NCI-H1436 (cell line): ENCODE measurements at places on chromosomes 2 and 18.

- no peak for DNase-seq
Measured at GRCh38 chr18:27120246-27120645, 64.9 kb downstream of the CHST9 start.

- DNase-seq: no peak
Measured at GRCh38 chr18:43435851-43436250, 158.6 kb upstream of the SYT4 start.

DNA sequence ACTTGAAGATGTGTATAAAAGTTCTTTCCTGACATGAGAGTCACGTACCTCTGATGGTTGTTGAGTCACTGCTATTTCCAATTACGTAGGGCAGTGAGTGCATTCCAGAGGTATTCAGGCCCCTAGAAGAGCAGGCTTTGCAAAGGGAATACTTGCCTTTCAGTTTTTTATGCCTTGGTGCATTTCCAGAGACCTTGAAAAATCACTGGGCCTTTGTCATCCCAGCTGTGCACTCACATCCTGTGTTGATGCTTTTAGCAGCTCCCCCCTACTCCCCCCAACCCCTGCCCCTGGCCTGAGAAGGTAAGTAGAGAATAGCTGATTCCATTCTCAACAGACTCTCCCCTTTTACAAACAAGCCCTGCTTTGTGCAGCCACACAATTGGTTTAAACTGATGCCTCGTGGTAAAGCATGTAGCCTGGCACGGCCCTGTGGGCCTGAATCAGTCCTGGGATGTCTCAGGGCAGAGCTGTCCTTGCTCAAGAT is 174.2 kb downstream of the PRPF40A start:
- DNase-seq: no peak

DNA sequence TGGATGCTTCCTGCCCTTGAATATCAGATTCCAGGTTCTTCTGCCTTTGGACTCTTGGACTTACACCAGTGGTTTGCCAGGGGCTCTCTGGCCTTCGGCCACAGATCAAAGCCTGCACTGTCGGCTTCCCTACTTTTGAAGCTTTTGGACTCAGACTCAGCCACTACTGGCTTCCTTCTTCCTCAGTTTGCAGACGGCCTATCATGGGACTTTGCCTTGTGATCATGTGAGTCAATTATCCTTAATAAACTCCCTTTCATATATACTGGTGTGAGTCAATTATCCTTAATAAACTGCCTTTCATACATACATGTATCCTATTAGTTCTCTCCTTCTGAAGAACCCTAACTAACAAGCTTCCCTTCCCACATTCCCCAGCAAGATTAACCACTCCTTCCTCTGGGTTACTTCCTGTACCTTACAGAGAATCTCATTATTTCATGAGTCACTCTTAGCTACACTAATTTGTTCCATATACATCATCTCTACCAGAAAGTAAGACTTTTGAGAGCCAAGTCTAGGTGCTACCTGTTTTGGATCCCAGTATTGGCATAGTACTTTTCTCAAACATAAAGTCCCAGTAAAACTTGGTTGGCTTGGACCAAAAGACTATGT is 31.3 kb upstream of the LRATD1 start:
- no peak for DNase-seq

GRCh38 chr2:25617948-25618646 is 55.3 kb downstream of the DTNB start:
- no peak for DNase-seq

- no peak for DNase-seq
Measured at GRCh38 chr2:64852771-64853241, 136.4 kb upstream of the SLC1A4 start.

- DNase-seq: no peak
Measured at GRCh38 chr18:595571-595970, 1.2 kb upstream of the CLUL1 start.

DNA sequence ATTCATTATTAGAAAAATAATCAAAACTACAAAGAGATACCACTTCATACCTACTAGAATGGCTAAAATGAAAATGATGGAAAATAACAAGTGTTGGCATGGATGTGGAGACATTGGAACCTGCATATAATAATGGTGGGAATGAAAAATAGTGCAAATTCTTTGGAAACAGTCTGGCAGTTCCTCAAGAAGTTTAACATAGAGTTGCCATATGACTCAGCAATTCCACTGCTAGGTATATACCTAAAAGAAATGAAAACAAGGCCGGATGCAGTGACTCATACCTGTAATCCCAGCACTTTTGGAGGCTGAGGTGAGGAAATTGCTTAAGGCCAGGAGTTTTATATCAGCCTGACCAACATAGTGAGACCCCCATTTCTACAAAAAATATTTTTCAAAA is 41.6 kb upstream of the ACYP2 start:
- DNase-seq: no peak

DNA sequence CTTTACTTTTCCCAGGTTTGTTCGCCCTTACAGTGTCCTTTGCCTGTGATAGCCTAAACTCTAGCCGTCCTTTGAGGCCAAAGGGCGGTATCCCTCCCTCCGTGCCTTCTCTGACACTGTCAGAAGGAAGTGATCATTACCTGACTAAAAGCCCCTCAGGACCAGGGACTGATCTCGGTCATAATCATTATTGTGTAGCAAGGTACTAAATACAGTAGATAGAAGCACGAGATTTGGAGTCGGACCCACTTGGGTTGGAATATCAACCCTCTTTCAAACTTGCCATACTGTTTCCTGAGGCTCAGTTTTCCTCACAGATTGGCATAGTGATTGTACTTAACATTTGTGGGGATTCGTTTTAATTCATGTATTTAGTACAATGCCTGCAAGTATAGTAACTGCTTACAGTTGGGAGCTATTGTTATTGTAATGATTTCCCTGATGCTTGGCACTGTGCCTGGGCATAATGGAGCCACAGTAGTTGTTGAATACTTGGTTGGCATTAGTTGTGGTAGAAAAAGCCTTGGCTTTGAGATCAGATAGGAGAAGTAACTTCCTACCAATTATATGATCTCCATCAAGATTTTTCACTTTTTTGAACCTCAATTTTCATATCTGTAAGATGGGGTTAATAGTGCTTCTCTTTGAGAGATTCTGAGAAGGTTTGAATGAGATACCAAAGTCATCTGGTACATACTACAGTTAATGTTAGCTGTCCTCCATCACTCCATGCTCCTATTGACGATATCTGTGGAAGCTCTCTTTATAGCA is 836 bp downstream of the STK11IP start:
- no peak for DNase-seq

GRCh38 chr18:69658685-69659084 is 258.0 kb downstream of the DOK6 start:
- DNase-seq: no peak

DNA sequence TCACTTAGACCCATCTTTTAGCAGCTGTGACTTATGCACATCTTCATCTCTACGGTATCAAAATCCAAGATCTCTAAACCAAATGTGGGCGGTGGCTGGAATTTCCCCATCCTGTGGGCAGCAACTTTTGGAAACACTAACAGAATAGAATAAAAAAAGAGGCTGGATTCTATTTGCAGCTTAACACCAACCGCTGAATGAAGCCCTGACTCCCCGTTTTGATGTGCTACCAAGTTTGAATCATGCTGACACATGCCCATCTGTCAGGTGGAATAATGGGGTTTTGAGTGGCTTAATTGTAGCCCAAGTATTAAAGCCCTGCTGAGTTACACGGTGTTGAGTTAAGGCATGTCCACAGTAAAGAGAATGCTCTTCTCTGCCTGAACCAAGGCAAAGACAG is 165.2 kb downstream of the MTCL1 start:
- DNase-seq: no peak

DNA sequence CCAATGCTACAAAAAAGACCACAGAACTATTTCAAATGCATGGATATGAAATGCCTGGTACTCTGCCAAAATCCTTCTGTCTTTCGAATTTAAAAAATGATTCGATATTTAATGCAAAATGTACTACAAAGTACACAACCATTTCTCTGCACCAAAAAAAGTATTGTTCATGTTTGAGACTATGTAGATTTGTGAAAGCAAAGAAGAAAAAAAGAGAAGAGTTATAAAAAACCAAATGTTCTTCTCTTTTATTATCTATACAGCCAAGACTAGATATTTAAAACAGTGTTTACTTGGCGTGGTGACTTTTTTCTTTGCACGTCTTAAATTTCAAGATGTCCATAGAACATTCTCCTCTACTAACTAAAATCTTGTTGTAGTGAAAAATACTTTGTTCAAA is 89.2 kb downstream of the DTNA start:
- no peak for DNase-seq

- DNase-seq: no peak
Measured at GRCh38 chr18:58758606-58759005, 87.3 kb downstream of the MALT1 start.

DNA sequence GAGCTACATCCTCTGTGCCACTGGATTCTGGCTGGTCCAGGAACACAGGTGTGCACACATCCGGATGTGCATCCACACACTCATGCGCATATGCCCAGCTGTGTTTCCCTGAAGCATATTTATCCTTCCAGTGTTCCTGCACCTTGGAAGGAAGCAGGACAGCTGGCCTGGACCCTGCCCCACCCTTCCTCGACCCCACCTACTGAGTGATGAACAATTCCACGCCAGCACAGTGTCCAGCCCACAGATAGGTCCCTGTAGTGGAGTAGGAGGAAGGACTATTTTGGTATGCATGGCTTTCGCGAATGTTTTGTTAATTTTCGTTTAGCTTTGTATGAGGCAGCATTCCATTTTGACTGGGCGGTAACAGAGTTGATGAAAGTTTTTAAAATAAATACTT is 211.5 kb downstream of the AGAP1 start:
- no peak for DNase-seq
